Adrenal gland (tissue), 19 donors: ENCODE measurements at places on chromosomes 1 and 21. TPM values are rescaled to one million over a fixed set of nuclear protein-coding genes. Genes with fewer than 3 reads are reported as not detected.

DNA sequence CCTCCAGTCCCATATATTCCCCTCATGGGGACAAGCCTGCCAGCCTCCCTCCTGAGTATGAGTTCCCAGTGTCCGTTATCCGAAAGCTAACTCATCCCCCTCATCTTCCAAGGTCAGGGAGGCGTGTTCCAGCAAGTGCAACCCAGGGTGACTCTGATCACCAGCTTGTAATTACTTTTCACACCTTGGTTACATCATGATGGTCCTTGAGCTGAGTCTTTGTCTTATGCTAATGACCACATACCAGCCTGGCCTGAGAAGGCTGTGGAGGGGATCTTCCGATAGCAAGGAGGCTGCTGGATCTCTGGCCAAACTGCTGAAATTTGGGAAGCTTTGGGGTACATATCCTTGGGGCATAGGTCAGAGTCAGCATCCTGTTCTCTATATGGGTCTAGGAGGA lies 99.6 kb downstream of the DDX20 start:
- no peaks in the 10 kb centered on the region for H3K4me1 ChIP-seq
- H3K4me3 ChIP-seq = no peak overlapping the region

GRCh38 chr1:154689083-154689482 lies 81.1 kb upstream of the ADAR start:
- no peak overlapping the region for H3K4me3 ChIP-seq
- no peaks in the 10 kb centered on the region for H3K36me3 ChIP-seq
- no peaks in the 10 kb centered on the region for H3K4me1 ChIP-seq
- H3K27ac ChIP-seq = no peak overlapping the region

DNA sequence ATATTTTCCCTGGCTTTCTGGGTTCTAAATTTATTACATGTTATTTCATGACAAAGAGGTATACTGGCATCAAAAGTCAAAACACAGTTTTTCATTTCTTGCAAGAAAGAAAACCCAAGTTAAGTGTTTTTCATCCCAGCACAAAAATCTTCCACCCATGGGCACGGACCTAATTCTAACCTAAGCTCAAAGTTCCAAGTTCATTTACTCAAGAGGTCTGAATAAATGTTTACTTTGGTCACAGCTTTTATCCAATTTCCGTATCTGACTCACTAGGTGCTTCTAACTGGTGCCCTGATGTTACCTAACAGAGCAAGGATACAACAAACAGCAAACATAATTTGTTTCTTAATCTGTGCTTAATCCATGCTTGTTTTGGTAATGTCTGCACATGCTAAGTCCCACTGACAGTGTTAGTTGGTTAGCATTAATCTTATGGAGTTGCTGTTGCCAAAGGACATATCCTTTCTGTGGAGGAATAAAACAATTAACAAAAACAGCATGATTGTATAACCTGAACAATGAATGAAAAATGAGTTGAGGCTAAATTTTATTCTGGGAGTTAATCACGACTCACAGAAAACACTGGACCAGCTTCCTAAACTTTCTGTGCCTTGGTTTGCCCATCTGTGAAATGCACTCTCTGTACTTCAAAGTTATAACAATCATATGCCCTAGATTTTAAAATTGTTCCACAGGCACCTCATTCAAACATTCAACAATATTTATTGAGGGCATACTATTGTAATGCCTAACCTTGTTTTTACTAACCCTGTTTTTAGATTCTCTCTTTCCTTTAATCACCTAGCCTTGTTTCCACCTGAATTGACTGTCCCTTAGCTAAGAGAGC lies 4.2 kb upstream of the CHD1L start:
- H3K4me1 ChIP-seq = no peaks in the 10 kb centered on the region
- H3K27ac ChIP-seq = no peak overlapping the region
- no peak for DNase-seq
- no peaks in the 10 kb centered on the region for H3K36me3 ChIP-seq
- H3K27me3 ChIP-seq = no peaks in the 10 kb centered on the region
- no peak overlapping the region for H3K4me3 ChIP-seq

IQCC gene
- 3.6 TPM for total RNA-seq

DNA sequence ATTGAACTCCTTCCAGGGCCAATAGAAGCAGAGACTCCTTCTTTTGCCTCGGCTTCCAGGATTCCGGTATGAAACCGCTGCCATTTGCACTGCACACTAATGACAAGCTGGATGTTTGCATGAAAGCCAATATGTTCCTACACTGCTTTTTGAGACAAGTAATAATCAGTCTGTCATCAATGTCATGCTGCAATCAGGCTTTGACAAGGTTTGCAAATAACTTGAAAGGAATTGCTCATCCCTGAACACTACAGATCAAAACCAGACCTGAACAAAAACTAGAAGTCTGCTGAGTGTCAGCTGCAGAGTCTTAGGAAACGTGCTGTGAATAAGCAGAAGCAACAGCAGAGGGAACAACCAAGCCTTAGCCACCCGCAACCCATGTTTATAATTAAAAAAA lies 720.7 kb upstream of the CXADR start:
- peaks cover 22% of the 10 kb centered on the region for H3K4me1 ChIP-seq
- no peaks in the 10 kb centered on the region for H3K36me3 ChIP-seq
- no peak overlapping the region for H3K27ac ChIP-seq
- DNase-seq = peak; percentile 1
- H3K27me3 ChIP-seq = no peaks in the 10 kb centered on the region

GRCh38 chr1:183019860-183020259 lies 3.4 kb upstream of the LAMC1 start:
- H3K4me1 ChIP-seq = no peaks in the 10 kb centered on the region
- H3K36me3 ChIP-seq = no peaks in the 10 kb centered on the region
- no peaks in the 10 kb centered on the region for H3K27me3 ChIP-seq
- no peak overlapping the region for H3K27ac ChIP-seq

GRCh38 chr21:36615274-36615964 lies 83.5 kb upstream of the SIM2 start:
- no peak overlapping the region for H3K4me3 ChIP-seq
- H3K36me3 ChIP-seq = no peaks in the 10 kb centered on the region
- DNase-seq = no peak
- no peaks in the 10 kb centered on the region for H3K4me1 ChIP-seq

- H3K4me1 ChIP-seq = peaks cover 16% of the 10 kb centered on the region
- no peak for DNase-seq
- H3K27ac ChIP-seq = peak overlapping the region; percentile 61
- no peaks in the 10 kb centered on the region for H3K27me3 ChIP-seq
These were observed 85.0 kb downstream of the EPS15 start for GRCh38 chr1:51433972-51434510.

RYR2 gene
- total RNA-seq = not detected

DNA sequence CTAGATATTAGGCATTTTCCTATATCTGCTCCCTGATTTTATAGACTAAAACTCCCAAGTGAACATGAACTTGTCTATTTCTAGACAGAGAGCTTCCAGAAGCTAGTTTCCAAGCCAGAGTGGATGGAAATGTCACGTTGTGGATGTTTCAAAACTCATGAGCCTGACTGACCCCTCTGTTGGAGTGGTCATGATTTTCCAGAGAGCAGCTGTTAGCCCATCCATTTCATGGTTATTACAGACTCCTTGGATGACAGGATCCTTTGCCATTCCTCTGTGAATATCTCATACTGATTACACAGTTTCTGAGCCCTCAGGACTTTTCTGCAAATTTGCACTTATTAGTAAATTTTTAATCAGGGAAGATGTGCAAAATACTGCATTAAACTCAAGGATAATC lies 76.8 kb upstream of the ATF3 start:
- H3K4me1 ChIP-seq = no peaks in the 10 kb centered on the region
- H3K4me3 ChIP-seq = no peak overlapping the region
- no peak for DNase-seq
- H3K27me3 ChIP-seq = no peaks in the 10 kb centered on the region

DNA sequence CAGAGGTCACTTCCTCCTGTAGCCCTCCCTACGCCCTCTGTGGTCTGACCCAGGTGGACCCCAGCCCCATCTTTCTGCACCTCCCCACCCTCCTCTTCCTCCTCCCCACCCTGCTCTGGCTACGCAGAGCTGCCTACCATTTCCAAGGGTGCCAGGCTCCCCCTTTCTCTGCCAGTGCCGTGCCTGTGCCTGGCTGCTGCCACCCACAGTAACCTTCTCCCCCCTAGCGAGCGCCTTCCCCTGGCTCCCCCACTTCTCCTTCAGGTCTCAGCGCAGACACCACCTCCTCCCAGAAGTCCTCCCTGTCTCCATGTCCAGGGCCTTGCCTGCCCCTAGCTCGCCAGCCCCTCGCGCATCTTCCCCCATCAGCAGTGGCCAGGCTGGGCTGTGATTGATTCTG lies 471.5 kb downstream of the PTPRU start:
- H3K4me3 ChIP-seq = no peak overlapping the region
- H3K27ac ChIP-seq = peak overlapping the region; percentile 62
- no peak for DNase-seq
- H3K4me1 ChIP-seq = peaks cover 15% of the 10 kb centered on the region

TMEM54 gene
- 26.8 TPM for total RNA-seq

MUTYH gene
- 20.7 TPM for total RNA-seq

- peaks cover 14% of the 10 kb centered on the region for H3K27me3 ChIP-seq
- no peaks in the 10 kb centered on the region for H3K4me1 ChIP-seq
- no peak overlapping the region for H3K4me3 ChIP-seq
- DNase-seq = no peak
These were observed 60.5 kb downstream of the KLHDC7A start for GRCh38 chr1:18541046-18541795.

GRCh38 chr1:230753191-230753585 lies 6.0 kb downstream of the CAPN9 start:
- no peak overlapping the region for H3K4me3 ChIP-seq
- H3K27me3 ChIP-seq = no peaks in the 10 kb centered on the region
- peaks cover 21% of the 10 kb centered on the region for H3K4me1 ChIP-seq
- H3K27ac ChIP-seq = peak overlapping the region; percentile 40
- H3K36me3 ChIP-seq = no peaks in the 10 kb centered on the region

TNFRSF9 gene
- total RNA-seq = 0.83 TPM

FCRL2 gene
- not detected for total RNA-seq

DNA sequence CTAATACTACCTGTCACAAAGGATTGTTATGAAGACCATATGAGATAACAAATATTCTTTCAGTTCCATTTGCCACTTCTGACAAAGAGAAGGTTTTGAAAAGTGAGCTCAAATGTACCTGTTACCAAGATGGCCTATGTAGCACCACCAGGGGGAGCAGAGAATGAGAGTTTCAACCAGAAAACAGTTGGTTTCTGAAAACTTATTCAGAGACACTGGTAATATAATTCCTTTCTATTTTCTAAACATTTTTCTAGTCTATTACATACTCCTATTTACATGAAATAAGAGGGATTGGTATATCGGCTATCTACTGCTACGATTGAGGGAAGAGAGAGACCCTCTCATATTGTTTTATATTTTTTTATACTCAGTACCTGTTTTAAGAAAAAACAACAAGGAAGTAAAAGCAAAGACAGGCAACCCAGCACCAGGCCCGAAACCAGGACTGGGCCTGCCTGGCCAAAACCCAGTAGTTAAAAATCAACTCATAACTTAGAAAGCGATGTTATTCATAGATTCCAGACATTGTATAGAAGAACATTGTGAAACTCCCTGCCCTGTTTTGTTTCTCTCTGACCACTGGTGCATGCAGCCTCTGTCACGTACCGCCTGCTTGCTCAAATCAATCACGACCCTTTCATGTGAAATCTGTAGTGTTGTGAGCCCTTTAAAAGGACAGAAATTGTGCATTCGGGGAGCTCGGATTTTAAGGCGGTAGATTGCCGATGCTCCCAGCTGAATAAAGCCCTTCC lies 48.3 kb downstream of the IL23R start:
- H3K27me3 ChIP-seq = no peaks in the 10 kb centered on the region
- peak; percentile 25 for DNase-seq
- H3K27ac ChIP-seq = no peak overlapping the region
- H3K4me3 ChIP-seq = no peak overlapping the region

TNFAIP8L2 gene
- 1.4 TPM for total RNA-seq

- H3K4me1 ChIP-seq = peaks cover 21% of the 10 kb centered on the region
- peak overlapping the region; percentile 59 for H3K27ac ChIP-seq
- no peaks in the 10 kb centered on the region for H3K36me3 ChIP-seq
- H3K27me3 ChIP-seq = no peaks in the 10 kb centered on the region
These were observed 15.9 kb downstream of the PDIK1L start for GRCh38 chr1:26127235-26128163.

GRCh38 chr1:171296897-171297296 lies 17.1 kb upstream of the FMO4 start:
- no peak overlapping the region for H3K27ac ChIP-seq
- DNase-seq = no peak
- H3K4me1 ChIP-seq = no peaks in the 10 kb centered on the region
- H3K27me3 ChIP-seq = no peaks in the 10 kb centered on the region
- H3K4me3 ChIP-seq = no peak overlapping the region

GRCh38 chr1:203323587-203323986 lies 18.3 kb downstream of the BTG2 start:
- H3K27ac ChIP-seq = no peak overlapping the region
- no peak for DNase-seq
- no peaks in the 10 kb centered on the region for H3K36me3 ChIP-seq
- H3K4me1 ChIP-seq = peaks cover 52% of the 10 kb centered on the region
- H3K27me3 ChIP-seq = no peaks in the 10 kb centered on the region
- H3K4me3 ChIP-seq = no peak overlapping the region

- H3K4me3 ChIP-seq = no peak overlapping the region
- no peak for DNase-seq
- no peaks in the 10 kb centered on the region for H3K4me1 ChIP-seq
- H3K27ac ChIP-seq = no peak overlapping the region
- no peaks in the 10 kb centered on the region for H3K36me3 ChIP-seq
These were observed 17.9 kb upstream of the L1TD1 start for GRCh38 chr1:62176597-62177312.

GRCh38 chr1:248897412-248898337 lies 8.4 kb upstream of the PGBD2 start:
- H3K36me3 ChIP-seq = no peaks in the 10 kb centered on the region
- H3K4me3 ChIP-seq = no peak overlapping the region
- peaks cover 10% of the 10 kb centered on the region for H3K27me3 ChIP-seq
- no peaks in the 10 kb centered on the region for H3K4me1 ChIP-seq
